ENCODE measurements at places on chromosomes 6 and 20.

DNA sequence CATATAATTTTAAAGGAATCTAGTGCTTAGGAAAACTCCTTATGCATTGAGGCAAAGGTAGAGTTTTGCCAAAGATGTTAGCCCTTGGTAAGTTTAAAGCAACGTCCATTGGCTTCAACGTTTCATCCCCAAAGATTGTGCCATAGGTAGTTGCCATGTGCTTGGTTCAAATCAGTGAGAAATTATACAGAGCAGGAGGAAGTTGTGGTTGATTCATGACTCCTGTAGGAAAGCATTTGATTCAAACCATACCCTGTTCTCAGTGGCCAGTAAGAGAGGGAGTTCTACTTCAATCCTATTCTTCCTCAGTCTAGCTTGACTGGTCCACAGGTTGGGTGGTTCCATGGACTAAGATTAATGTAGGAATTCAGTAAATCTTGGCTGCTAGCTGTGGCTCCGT is 535.6 kb downstream of the QKI start:
- peaks cover 11% of the 10 kb centered on the region for H3K4me1 ChIP-seq
- no peak overlapping the region for H3K4me3 ChIP-seq
- no peaks in the 10 kb centered on the region for H3K36me3 ChIP-seq
- H3K27ac ChIP-seq, result no peak overlapping the region
- H3K27me3 ChIP-seq, result peaks cover 8% of the 10 kb centered on the region

DNA sequence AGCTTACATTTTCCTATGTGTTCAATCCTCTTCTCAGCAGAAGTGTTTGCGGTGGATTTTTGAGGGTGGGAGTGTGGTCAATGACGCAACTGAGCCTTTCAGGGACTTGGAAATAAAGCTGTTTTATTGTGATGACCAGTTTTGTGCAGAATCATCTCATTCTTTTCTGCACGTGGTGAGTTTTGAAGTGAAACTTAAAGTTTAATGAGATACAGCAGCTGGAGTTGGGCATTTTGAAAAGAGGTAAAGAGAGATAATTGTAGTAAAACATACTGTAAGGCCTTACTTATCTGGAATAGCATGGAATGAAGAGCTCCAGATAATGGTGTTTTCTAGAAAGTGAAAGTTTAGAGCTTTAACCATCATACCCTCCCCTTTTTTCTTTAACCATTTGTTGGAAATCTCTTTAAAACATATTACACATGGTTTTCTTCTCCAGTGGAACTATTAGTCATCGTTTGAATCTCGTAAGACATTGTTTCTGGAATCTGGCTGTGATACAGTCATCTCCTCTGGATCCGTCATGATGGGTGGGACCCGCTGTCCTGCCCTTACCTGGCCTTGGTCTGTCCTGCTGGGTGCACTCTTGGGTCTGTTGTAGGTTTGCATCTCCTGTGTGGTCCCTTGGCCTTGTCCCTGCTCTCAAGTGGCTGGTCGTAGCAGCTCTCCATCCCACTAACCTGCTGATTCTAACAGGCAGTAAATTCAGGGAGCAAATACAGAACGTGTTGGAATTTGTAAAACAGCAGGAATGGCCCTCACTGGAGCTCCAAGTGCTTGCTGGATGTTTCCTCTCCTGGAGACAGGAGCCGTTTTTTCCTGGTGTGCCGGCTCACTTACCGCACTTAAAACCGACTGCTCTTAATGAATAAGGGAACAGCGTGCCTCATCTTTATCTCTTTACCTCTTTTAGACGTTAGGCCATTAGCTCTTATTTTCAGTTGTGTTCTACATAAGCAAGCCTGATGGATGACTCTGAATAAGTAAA is 29.8 kb downstream of the UST start:
- peak overlapping the region; percentile 70 for H3K27ac ChIP-seq
- peaks cover 44% of the 10 kb centered on the region for H3K4me1 ChIP-seq
- peak overlapping the region; percentile 70 for H3K4me3 ChIP-seq
- H3K36me3 ChIP-seq, result no peaks in the 10 kb centered on the region
- peaks cover 2% of the 10 kb centered on the region for H3K27me3 ChIP-seq

- no peaks in the 10 kb centered on the region for H3K36me3 ChIP-seq
- no peak for DNase-seq
- H3K4me1 ChIP-seq, result no peaks in the 10 kb centered on the region
- no peak overlapping the region for H3K4me3 ChIP-seq
Measured at GRCh38 chr6:105211831-105212230, 32.0 kb upstream of the POPDC3 start.

DNA sequence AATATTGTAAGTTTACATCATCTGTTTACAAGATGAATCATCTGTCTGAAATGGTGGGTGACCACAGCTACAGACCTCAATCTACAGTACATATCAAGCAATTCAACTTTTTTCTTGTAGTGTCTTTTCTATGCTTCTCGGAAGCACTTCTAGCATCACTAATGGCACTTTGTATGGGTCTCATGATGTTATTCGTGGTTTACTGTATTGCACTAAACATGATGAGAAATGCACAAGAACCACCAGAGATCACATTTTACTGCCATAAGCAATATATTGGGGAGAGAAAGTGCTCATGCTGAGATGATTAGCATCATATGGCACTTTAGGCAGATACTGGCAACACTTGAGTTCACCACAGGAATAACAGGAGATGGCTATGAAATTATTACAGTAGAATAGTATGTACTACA is 15.4 kb upstream of the BTBD3 start:
- no peaks in the 10 kb centered on the region for H3K4me1 ChIP-seq
- H3K4me3 ChIP-seq, result no peak overlapping the region
- no peaks in the 10 kb centered on the region for H3K27me3 ChIP-seq
- H3K27ac ChIP-seq, result no peak overlapping the region
- no peaks in the 10 kb centered on the region for H3K36me3 ChIP-seq

DNA sequence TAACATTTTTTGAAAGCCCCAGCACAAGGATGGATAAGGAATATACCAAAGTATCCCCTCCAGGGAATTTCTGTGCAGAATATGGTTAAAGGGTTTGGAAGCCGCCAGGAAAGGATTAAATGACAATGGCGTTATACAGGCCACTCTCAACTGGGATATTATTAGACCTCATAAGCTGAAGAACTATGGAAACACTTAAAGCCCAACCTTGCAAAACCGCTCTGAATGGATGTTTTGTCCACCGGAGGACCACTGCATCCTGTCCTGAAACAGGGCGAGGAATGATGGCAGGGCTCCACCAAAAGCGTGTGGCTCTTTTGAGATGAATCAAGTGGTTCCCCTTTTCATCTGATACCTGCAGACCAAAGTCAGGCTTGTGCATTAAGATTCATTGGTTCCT is 32.4 kb downstream of the NFATC2 start:
- H3K4me1 ChIP-seq, result peaks cover 100% of the 10 kb centered on the region
- no peak for DNase-seq
- H3K27me3 ChIP-seq, result peaks cover 10% of the 10 kb centered on the region
- H3K27ac ChIP-seq, result peak overlapping the region; percentile 91
- H3K4me3 ChIP-seq, result no peak overlapping the region

DNA sequence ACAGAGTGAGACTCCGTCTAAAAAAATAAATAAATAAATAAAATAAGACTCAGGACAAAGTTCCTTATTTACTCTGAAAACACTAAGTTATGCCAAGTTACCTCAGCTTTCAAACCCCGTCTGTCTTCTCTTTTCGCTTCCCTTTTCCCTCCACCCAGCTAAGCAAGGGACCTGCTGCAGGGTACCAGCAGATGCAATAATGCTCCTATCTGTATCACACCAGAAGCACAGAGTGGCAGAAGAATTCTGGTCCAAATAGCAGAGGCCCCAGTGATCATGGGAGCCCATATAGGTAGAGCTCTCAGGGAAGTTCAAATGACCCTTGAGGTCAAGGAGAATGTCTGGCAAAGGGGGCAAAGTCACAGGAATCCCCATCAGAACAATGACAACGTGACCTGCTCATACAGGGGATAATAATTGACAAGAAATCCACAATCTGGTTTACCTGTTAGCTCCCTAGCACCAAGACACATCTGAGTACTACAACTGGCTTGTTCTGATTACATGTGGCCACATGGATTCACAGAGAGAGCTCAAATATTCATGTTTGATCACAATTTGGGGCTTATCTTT is 8.7 kb downstream of the GCM1 start:
- no peak for DNase-seq
- H3K36me3 ChIP-seq, result no peaks in the 10 kb centered on the region
- no peaks in the 10 kb centered on the region for H3K4me1 ChIP-seq
- no peak overlapping the region for H3K27ac ChIP-seq

GRCh38 chr6:71011871-71012371 is 55.1 kb upstream of the B3GAT2 start:
- no peaks in the 10 kb centered on the region for H3K4me1 ChIP-seq
- no peak overlapping the region for H3K4me3 ChIP-seq
- H3K27me3 ChIP-seq, result peaks cover 2% of the 10 kb centered on the region
- H3K27ac ChIP-seq, result no peak overlapping the region
- DNase-seq, result no peak

GRCh38 chr20:8648466-8648865 is 420.4 kb upstream of the PLCB4 start:
- no peak overlapping the region for H3K27ac ChIP-seq
- H3K27me3 ChIP-seq, result no peaks in the 10 kb centered on the region
- peaks cover 21% of the 10 kb centered on the region for H3K4me1 ChIP-seq
- DNase-seq, result no peak
- H3K4me3 ChIP-seq, result no peak overlapping the region
- peaks cover 32% of the 10 kb centered on the region for H3K36me3 ChIP-seq

DNA sequence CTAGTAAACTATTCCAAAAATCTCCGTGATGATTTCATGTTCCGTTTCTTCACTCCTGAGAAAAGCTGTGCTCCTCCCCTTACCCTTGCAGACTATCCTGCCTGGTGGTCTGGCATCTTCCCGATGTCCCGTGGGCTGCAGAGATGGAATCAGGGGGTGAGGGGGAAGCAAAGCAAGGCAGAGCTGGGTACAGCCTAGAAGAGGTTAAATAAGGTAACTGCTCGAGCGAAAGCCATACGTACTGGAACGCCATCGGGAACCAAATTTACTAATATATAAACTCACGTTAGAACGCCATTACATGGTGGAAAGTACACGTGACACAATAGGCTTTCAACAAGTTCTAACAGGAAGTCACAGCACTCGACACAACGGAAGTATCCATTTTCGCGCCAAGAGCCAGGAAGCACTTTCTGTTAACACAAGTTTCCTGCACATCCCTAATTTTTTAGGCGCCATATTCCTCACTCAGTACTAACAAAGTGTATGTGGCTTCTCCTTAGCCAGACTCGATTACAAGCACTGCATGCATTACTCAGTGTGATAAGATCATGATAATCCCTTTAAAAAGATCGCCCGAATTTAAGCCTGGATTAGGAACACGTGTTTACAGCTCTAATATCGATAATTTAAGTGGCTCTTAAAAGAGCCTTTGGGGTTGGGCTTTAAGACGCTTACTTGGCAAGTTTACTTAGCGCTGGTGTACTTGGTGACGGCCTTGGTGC is 101.6 kb upstream of the PRSS16 start:
- no peak overlapping the region for H3K27ac ChIP-seq
- H3K36me3 ChIP-seq, result peaks cover 4% of the 10 kb centered on the region
- DNase-seq, result peak; percentile 80
- no peaks in the 10 kb centered on the region for H3K27me3 ChIP-seq

DNA sequence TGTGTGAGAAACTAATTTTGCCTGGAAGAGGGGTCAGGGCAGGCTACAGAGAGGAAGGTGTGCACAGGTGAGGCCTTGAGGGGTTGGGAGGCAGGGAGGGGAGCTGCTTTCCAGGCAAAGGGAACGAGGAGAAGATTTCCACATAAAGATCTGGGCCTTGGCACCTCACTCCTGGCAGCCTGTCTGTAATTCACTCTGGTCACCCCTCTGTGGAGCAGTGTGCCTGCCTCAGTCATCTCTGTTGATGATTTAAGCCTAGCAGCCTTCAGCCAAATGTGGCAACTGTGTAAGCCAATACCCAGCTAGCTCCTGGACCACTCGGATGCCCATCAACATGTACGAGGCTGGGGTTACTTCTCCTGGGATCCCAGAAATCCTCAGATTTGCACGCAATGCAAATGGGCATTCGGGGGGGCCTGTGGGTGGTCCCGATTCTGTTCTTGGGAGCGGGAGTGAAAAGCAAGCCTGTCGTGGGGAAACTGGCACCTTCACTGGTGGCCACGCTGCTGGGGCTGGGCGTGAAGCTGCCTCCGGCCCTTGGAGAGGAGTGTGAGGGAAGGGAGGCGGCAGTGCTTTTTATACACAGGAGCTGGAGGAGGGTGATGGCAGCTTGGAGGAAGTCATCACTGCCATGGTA is 360.4 kb downstream of the ZFAND3 start:
- peaks cover 6% of the 10 kb centered on the region for H3K4me1 ChIP-seq
- no peak overlapping the region for H3K4me3 ChIP-seq
- H3K27me3 ChIP-seq, result peaks cover 15% of the 10 kb centered on the region
- H3K36me3 ChIP-seq, result no peaks in the 10 kb centered on the region
- no peak overlapping the region for H3K27ac ChIP-seq
- no peak for DNase-seq

DNA sequence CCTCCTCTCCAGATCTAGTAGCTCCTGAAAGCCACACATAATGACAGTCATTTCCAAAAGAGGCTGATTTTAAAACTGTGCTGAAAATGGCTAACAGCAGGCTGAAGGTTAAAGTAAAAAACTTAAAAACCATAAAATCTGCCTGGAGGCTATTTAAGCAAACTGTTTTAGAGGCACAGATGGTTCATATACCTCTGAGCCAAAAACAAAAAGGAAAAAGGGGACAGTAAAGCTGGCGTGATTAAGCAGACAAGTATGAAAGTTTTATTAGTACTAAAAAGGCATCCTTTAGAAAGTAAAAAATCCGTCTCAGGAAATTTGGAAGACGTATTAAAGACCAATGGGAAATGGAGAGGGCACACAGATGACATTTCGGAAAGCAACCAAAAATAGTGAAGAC is 55.8 kb downstream of the SOBP start:
- no peaks in the 10 kb centered on the region for H3K36me3 ChIP-seq
- H3K27ac ChIP-seq, result no peak overlapping the region
- DNase-seq, result no peak
- peaks cover 2% of the 10 kb centered on the region for H3K27me3 ChIP-seq
- no peaks in the 10 kb centered on the region for H3K4me1 ChIP-seq

DNA sequence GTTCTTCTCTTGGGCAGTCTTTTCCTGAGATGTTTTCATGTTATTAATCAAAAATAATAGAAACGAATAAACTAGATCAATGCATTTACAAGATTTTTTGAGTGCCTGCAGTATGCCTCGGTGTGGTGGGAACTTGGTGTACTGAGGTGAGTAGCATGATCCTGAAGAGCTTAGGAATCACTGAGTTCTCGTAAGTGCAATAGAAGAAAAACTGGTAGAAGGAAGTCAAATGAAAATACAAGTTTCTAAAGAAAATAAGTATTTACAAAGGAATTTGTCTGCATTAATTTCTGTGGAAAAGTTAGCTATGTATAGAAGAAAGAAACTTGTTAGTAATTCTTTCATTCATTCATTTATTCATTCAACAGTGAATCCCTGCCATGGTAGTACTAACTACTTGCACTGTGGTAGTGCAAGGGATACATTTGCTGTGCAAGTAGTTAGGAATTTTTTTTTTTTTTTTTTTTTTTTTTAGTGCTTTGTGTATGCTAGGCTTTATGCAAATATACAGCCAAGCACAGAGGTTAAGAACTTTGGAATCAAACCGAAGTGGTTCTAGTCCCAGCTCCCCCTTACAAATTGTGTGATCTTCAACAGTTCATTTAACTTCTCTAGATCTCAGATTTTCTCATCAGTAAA is 13.9 kb downstream of the NT5E start:
- H3K4me3 ChIP-seq, result peak overlapping the region; percentile 10
- no peaks in the 10 kb centered on the region for H3K36me3 ChIP-seq
- H3K4me1 ChIP-seq, result peaks cover 45% of the 10 kb centered on the region
- no peak overlapping the region for H3K27ac ChIP-seq
- no peak for DNase-seq
- H3K27me3 ChIP-seq, result peaks cover 37% of the 10 kb centered on the region

- H3K36me3 ChIP-seq, result no peaks in the 10 kb centered on the region
- no peak overlapping the region for H3K27ac ChIP-seq
- peaks cover 36% of the 10 kb centered on the region for H3K4me1 ChIP-seq
- H3K4me3 ChIP-seq, result no peak overlapping the region
- no peak for DNase-seq
Measured at GRCh38 chr6:15876406-15876805, 213.6 kb upstream of the DTNBP1 start.
